ENCODE measurements at places on chromosomes 3 and 15.

- no peak for DNase-seq
Observed at GRCh38 chr15:89809093-89809786, 5.4 kb downstream of the ANPEP start.

- DNase-seq, result no peak
Observed at GRCh38 chr3:170852324-170852723, 17.7 kb downstream of the RPL22L1 start.

- peak; percentile 97 for DNase-seq
Observed at GRCh38 chr15:48190932-48191573, 412 bp upstream of the CTXN2 start.

DNA sequence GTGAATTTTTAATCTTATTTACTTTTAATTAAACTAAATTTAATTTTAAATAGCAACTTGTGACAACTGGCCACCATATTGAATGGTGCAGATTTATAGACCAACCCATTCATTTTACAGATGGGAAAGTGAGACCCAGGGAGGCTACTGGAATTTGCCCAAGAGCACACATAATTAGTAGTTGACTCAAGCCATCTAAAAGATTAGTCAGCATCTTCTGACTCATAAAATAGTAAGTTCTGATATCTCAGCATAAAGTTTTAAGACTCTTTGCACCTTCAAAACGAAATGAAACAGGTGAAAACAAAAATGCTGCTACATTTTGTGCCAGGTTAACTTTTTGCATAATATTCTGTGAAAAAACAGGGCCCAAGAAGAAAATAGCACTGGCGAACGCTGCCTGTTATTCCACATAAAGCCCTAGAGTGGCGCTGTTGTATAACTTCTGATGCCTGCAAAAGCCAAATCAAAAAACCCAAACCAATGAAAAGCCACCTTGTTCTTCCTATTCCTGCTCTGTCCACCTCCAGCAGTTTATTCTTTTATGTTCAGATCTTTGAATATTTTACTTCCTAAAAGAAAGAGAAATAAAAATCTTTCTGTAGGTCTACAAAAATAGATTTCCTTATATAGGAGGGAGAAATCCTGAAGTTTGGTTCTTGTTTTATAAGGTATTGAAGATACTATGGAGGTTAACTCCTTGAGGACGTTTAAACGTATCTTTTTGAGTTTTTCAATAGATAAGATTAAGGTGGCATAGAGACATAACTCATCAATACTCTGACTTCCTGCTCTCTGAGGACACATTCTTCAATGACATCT is 62.8 kb downstream of the OTOL1 start:
- DNase-seq, result peak; percentile 21

DNA sequence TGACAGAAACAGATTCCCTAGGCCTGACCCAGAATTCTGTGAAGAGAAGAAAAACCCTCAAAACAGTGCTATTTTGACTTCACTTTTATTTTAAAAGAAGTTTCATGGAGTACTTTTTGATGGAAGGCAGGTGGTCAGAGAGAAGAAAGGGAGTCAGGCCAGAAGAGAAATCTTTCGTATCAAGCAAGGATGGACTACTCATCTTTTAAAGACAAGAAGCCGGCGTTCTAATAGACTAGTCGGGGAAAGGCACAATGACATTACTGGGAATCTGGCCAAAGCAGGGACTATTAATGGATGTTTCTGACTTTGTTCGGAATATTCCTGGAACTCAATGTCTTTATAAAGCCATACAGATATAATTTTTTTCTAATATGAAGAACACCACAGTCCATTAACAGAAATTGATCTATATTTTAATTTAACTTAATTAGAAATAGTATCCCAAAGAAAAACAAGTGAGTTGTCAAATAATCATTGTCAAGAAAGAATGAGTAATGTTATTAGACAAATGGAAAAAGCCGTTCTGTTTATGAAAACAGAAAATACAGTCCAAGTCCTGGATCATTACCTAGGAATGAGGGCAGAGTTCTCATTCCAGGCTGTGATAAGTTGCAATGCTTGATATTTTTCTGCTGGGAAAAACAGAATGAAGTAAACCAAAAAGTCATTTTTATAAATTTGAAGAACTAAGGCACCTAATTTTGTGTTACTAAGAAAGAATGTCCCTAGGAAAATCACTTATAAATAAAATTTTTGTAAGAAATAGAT is 23.7 kb upstream of the PCOLCE2 start:
- no peak for DNase-seq

DNA sequence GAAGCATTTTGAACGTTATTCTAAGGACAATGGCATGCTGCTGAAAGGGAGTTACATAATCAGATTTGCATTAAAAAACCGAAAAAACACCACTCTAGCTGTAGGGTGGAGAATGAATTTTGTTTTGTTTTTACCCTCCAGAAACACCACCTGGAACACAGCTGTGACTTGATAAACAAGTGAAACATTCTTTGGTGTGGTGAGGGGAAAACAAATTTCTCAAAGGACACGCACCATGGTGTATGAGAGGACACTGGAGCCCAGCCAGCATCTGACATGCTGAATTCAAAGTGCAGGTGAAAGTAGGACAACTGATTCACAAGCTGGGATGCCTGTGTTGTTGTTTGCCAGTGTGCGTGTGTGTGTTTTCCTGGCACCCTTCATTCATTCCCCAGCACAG is 554.5 kb upstream of the TBL1XR1 start:
- no peak for DNase-seq

All from nephron progenitor cell (in vitro differentiated cells).